SJCRH30 (cell line): ENCODE measurements at places on chromosomes 2 and 18.
A peak's percentile ranks its signal among the peaks of the same experiment; 100 is the strongest.

DNA sequence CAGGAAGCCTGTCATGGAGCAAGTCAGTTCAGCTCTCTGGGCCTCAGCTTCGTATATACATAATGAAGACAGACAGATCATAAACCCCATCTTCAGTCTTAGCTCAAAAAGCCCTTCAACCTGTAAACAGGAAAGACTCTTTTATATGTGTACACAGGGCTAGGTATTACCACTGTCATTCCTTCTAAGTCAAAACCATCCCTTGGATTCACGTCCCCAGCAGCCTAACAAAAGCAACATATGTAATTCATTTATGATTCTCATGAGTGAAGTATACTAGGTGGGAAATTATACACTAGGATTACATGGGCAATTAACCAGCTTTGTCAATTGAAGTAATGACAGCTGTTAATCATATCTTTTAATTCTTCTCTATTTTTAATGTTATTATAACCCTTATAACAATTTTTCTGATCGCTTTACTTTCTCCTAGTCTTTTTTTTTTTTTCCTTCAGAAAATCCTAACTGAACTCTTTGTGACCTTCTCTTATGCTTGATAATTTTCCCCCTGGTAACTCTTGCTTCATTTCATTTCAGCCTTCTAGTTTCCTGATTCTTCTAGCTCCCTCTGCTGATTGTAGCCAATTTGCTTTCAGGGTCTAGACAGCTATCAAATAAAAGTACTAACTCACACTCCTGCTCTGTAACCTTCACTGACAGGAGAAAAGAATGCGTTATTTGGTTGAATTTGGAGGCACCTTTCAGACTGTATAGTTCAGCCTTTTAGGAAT lies 99.7 kb downstream of the RBM43 start:
- DNase-seq: peak; percentile 9

- DNase-seq: peak; percentile 94
Observed at GRCh38 chr2:200300638-200301314, 5.7 kb upstream of the SPATS2L start.

DNA sequence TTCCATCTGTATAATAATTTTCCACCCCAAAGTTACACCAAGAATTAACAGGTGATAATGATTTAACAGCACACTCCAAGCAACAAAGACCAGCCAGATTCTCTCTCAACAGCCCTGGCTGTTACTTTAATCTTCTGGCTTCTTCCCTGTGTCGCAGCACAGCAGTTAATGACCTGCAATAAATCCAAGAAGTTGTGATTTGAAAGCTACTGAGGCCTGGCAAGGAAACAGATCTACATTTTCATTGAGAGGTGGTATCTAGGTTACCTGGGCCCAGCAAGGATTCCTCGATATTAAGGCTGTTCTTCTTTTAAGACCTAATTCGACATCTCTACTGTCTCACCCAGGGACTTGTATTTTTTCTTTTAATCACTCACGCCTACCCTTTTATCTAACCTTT lies 433.8 kb downstream of the NBAS start:
- DNase-seq: no peak

DNA sequence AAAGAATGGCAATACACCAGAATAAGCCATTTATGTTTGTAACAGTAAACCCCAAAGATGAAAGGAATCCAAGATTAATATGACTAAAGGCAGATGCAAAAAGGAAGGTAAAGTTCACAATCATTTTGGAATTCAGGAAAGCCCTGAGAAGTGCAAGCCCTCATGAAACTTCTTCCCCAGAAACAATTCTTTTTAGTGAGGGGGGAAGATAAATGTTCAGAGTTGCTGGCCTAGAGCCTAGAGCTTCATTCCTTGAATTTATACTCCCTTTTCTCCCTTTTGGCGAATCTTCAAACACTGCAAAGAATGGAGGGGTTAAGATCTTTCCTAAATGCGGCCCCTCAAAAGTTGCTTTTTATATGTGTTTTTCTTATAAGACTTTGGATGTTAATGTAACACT lies 368.8 kb downstream of the MEIS1 start:
- DNase-seq: no peak

DNA sequence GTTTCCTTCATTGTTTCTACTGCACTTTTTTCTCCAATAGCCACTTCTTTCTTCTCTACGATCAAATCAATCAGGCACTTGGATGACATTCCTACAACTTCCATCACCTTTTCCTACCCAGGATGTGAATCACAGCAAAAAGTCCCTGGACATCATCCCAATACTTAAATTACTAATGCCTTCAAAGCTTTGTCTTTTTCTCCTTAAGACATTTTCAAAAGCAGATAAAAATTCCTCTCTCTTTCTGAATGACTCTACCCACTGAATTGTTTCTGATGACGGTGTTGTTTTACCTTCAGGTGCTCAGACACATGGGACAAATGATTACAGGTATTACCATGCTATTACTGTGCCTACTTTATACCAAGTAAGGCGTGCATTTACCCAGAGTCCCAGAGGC lies 500.9 kb downstream of the FBXO15 start:
- no peak for DNase-seq

DNA sequence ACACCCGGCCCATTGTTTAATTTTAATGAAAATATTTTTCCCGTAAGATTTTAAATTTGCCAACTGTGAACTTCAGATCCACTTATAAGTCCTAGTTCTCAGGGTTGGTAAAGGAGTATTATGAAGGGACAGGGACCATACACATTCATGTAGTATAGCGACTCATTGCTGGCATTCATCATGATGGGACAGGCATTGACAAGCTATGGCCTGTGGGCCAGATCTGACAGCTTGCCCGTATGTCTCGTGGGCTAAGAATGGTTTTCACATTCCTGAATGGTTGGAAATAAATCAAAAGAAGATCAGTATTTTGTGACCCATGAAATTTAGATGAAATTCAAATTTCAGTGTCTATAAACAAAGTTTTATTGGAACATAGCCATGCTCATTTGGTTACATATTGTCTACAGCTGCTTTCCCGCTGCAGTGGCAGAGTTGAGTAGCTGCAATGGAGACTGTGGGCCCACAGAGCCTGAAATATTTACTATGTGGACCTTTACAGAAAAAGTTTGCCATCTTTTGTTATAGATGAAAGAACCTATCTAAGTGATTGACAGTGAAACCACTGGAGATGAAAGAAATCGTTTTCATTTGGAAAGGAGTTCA lies 4.1 kb downstream of the RAPGEF4 start:
- DNase-seq: no peak

DNA sequence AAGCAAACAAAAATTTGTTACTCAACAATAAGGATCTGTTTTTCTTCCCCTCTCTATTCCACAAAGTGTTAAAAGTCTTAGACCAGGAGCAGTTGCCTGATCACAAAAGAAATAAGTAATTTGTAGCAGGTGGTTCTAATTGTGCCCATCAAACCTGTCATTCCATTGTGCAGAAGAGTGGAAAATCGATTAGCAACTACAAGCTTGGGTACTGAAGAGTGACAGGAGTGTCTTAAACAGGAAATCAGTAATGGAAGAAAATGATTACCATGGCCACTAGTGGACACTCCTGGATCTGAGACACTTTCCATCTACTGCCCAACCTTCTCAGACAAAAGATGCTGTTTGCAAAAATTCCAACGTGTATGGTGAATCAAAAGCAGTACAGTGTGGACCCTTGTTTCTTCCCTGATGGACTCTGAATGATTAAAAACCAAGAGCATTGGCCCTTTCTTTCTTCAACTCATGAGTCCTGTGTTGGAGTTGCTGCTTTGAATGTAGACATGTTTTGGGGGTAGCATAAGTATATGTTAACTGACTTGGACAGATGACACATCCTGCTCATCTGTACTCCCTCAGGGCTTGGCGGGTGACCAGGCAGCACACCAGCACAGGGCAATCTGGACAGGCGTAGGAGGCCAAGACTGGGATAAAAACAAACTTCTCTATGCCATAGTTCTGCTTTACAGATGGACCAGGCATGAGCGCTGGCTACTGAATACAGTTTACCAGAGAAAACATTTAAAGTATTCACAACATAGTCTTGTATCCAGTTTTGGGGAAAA lies 51.9 kb downstream of the PLA2R1 start:
- DNase-seq: peak; percentile 29

DNA sequence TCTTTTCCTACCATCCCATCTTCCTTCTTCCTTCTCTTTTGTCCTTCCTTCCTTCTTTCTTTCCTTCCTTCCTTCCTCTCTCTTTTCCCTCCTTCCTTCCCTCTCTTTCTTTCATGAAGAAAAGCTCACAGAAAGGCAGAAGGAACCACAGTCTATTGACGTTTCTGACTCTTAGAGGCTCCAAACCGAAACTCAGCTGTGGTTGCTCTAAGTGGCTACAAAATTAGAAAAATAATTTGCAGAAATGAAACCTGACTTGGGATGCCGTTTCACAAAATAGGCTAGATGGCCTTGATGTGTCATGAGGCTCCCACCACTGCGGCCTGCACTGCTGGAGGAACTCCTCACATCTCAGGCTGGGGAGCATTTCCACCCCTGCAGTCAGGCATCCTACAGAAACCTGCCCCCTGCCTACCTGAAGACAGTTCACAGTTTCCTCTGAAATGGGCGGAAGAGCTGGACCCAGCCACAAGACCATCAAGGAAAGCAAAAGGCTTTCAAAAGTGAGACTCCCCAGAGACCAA lies 165.6 kb downstream of the SMAD7 start:
- DNase-seq: no peak

GRCh38 chr2:83221258-83221657 lies 1237.8 kb downstream of the SUCLG1 start:
- no peak for DNase-seq

- no peak for DNase-seq
Observed at GRCh38 chr2:232219496-232219870, 159.1 kb upstream of the ALPP start.

GRCh38 chr2:67702937-67703336 lies 305.8 kb downstream of the ETAA1 start:
- DNase-seq: no peak

- no peak for DNase-seq
Observed at GRCh38 chr2:156237558-156237957, 95.0 kb downstream of the NR4A2 start.

DNA sequence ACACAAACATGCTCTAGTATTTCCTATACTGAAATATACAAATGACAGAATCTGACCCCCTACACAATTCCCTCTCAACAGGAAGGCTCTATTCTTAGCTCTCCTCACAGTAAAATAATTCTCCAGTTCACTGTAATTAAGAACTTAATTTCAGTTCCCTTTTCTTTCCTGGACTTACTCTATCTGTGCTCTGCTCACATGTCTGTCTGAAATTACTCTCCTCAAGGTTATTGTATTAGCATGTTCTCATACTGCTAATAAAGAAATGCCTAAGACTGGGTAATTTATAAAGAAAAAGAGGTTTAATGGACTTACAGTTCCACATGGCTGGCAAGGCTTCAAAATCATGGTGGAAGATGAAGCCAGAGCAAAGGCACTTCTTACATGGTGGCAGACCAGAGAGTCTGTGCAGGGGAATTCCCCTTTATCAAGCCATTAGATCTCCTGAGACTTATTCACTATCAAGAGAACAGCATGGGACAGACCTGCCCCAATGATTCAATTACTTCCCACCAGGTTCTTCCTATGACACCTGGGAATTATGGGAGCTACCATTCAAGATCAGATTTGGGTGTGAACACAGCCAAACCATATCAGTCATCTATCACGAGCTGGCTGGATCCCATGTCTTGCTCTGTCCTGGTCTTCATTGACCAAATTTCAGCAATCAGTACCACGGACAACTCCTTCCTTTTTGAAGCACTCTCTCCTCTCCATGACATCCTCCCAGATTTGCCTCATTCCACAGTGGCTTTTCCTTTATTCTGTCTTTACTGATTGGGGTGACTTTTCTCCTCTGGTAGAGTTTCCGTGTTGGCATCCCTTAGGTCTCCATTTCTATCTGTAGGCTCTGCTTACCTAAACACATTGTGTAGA lies 110.9 kb downstream of the GALR1 start:
- peak; percentile 6 for DNase-seq

DNA sequence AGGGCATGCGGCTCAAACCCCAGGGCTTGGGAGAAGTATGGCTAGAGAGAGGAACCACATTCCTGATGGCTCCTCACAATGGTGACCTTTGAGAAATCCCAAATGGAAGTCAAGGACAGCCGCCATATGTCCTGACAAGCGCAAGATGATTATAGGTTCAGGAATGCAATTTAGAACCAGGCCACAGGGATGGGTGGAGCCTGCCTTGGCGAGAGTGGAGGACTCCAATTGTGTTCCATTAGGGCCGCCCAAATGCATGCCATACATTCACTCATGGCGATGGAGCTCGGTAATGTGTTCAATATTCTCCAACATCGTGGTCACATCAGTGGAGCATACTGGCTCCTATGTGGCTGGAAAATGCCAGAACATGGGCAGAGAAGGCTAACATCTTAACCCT lies 662.9 kb upstream of the ID2 start:
- no peak for DNase-seq

DNA sequence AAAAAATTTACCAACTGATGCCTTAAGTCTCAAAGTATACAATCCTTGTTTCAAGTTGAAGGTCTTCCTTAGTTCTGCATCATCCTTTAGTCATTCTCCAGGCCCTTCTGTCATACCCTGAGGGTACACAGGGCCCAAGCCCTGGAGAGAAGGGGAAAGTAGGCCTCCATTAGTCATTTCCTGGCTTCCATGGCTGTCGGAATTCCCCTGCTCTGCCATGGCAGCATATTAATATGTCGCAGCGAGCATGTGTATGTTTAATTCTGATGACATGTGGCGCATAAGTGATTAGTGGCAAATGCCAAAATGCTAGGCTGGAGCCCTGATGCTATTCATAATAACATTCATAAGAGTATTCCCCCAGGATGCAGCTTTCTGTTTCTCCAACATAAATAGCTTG lies 22.1 kb downstream of the GPR39 start:
- peak; percentile 24 for DNase-seq

GRCh38 chr2:226836548-226836885 lies 663 bp downstream of the RHBDD1 start:
- no peak for DNase-seq

DNA sequence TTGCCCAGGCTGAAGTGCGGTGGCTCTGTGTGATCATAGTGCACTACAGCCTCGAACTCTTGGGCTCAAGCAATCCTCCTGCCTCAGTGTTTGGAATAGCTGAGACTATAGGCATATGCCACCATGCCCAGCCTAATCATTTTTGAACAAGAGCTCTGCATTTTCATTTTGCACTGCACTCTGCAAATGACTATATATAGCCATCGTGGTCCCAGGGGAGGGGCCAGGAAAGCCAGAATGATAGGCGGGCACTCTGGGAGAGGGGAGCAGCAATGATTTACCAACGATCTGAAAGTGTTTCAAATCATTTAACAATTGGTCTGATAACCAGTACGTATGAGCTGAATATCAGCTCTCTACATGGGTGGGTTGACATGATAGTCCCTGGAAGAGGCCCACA lies 22.3 kb upstream of the ST3GAL5 start:
- DNase-seq: no peak

DNA sequence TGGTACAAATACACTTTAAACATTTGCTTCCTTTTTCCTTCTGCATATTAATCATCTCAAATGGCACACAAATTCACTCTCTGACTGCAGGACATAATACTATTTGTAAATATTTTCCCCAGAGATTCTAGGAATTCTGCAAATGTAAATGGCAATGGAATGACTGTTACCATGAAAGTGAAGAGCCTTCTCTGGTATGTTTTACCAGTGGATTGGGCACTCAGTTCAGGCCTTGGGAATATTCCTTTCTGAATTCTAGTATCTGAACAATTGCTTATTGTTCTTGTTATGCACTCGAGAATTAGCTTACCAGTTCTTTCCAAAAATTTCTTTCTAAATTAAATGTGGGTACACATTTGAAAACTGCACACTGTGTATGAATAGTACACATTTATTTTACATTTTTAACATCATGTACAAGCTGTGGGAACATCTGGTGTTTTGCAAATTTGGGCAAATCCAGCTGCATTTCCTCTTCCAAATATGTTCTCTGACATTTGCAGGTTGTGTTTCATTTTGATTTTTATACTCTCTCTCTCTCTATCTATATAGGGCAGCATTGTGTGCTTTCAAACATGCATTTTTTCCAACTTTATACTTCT lies 289.1 kb downstream of the NBAS start:
- no peak for DNase-seq
